WTC11 (cell line): ENCODE measurements at places on chromosomes 13 and 19. TPM values are rescaled to one million over a fixed set of nuclear protein-coding genes. Genes with fewer than 3 reads are reported as not detected.

DNAJC3 gene
- 16.7 to 20.0 TPM (median 17.9 TPM) in 3 replicates for total RNA-seq

GAMT gene
- 27.7 to 33.6 TPM (median 28.9 TPM) in 3 replicates for total RNA-seq

KLC3 gene
- 5.2 to 6.5 TPM (median 5.3 TPM) in 3 replicates for total RNA-seq

CACNG7 gene
- total RNA-seq = 33.3 to 44.1 TPM (median 43.2 TPM) in 3 replicates

LILRA1 gene
- total RNA-seq = not detected in 3 replicates

MADCAM1 gene
- 3.2 to 4.7 TPM (median 3.9 TPM) in 3 replicates for total RNA-seq

FFAR2 gene
- total RNA-seq = not detected in 3 replicates

SHC2 gene
- total RNA-seq = 8.4 to 9.8 TPM (median 9.0 TPM) in 3 replicates

DNA sequence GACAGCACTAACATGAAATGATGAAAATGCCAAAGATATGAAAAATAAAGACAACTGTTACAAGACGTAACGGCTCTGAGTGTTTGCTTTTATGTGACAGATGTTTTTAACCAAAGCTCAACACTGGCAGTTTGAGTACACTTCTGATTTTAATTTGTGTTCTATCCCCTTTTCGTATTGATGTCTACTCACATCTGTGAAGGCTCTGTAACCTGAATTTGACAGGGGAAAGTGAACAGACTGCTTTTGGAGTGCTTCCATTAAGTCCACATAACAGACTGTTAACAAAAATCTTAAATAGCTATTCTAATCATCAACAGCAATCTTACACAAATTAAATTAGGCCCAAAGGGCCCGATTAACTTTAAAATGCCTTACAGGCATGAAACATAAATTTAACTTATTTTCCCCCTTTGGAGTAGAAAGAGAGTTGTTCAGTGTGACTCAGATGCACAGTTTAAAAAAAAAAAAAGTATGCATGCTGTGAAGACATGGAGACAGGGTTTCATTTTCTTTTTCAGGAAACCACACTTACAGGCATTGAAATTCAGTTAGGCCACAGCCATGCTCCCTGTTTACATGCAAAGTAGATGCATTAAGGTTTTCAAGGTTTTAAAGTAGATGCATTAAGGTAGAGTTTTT lies 16.3 kb upstream of the RNASEH2B start:
- no peaks in the 10 kb centered on the region for H3K36me3 ChIP-seq
- no peak for DNase-seq
- H3K27me3 ChIP-seq = peaks cover 6% of the 10 kb centered on the region

DNA sequence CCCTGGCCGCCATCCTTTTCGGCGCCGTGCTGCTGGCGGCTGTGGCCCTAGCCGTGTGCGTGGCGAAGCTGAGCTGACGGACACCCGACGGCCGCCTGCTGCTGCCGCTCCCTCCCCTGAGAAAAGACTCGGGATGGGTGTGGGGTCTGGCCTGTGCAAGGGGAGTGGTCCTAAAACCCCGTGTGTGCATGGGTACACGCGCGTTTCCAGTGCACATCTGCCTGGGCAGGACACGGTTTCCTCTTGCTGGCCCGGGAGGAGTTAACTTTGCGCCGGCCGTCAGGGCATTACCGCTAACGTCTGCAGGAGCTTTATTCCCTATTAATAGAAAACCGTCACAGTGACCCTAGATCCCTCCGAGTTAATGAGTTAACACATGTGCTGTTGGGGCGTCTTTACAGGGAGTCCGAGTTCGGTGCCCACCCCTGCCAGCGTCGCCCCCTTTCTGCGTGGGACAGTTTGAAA lies 1.3 kb downstream of the RGS9BP start:
- peaks cover 41% of the 10 kb centered on the region for H3K27me3 ChIP-seq
- H3K36me3 ChIP-seq = no peaks in the 10 kb centered on the region; the same call in 1 of the 2 replicates
- H3K4me1 ChIP-seq = peaks cover 23% of the 10 kb centered on the region
- peak overlapping the region; percentile 52 for H3K4me3 ChIP-seq
- peak; percentile 17 for DNase-seq

DNA sequence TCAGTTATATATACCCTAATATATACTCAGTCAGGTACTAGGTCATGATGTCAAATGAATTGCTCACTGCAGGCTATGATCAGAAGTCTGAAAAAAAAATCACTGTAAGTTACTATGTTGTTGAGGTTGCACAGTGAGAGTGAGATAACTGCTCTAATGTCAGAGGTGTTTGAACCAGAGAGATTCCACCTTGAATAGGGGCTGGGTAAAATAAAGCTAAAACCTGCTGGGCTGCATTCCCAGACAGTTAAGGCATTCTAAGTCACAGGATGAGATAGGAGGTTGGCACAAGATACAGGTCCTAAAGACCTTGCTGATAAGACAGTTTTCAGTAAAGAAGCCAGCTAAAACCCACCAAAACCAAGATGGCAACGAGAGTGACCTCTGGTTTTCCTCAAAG lies 10.2 kb downstream of the EPSTI1 start:
- H3K27ac ChIP-seq = no peak overlapping the region
- no peak overlapping the region for H3K4me3 ChIP-seq
- peaks cover 7% of the 10 kb centered on the region for H3K36me3 ChIP-seq
- DNase-seq = no peak

DNA sequence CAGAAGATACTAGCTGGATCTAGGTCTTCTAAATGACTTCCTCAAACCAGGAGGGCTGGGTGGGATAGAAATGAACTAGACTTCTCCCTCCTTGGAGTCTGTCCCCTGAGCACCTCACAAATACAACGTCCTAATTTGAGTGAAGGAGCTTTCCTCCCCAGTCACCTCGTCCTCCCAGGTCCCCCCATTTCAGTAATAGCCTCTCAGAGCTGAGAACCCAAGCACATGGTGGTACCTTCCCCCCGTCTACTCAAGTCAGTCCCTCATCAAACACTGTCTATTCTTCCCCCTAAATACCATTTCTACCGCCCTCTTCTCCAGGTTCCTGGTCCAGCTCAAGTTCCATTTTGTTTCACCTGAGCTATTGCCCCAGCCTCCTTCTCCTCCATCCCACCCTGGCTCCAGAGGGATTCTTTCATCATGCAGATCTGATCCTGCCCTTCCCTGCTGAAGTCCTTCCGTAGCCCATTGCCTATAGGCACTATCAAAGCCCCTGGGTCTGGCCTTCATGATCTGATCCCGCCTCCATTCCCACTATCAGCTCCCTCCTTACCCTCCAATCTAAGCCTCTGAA lies 5.3 kb upstream of the PRKCG start:
- DNase-seq = no peak
- no peaks in the 10 kb centered on the region for H3K27me3 ChIP-seq
- H3K27ac ChIP-seq = peak overlapping the region; percentile 2; the same call in 1 of the 2 replicates

DNA sequence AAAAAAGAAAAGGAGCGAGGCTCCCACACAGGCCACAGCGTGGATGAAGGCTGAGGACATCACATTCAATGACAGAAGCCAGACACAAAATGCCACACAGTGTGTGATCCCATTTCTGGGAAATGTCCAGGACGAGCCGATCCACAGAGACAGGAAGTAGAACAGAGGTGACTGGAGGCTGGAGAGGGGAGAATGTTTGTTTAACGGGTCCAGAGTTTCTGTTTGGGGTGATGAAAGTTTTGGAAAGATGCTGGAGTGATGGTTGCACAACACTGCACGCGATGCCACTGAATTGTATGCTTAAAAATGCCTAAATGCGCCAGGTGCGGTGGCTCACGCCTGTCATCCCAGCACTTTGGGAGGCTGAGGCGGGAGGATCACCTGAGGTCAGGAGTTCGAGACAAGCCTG lies 650 bp upstream of the FUT5 start:
- no peak overlapping the region for H3K27ac ChIP-seq
- H3K27me3 ChIP-seq = peaks cover 2% of the 10 kb centered on the region; the same call in 1 of the 2 replicates
- no peaks in the 10 kb centered on the region for H3K36me3 ChIP-seq
- no peak for DNase-seq
- no peak overlapping the region for H3K4me3 ChIP-seq

DNA sequence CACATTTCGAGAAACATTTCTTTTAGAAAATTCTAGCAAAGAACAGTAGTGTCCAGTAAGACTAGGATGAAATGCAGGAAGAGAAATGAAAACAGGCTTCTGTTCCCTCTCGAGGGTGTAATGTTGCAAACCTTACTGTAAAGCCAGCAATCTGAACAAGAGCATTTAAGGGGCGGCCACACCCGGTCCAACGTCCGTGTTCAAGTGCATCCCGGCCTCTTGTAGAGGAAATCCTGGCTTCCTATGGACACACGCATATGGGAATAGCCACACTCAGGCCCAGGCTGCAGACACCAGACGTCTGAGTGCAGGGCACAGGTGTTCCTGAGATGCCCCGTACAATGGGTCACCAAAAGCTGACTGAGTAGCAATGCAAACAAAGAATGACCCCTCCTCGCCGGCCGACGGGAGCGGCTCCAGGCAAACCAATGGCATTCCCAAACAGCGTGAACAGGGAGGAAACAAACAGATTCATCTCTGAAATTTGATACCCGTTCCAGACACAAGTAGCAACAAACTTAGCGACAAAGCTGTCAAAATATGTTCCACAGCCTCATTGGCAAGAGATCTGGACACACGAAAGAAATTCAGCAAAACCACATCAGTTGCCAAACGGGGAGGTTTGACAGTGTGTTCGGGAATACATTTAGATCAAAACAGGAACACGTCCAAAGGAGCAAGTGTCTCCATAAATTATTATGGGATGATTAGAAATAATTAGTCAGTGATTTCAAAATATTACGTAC lies 278.6 kb upstream of the TSHZ3 start:
- DNase-seq = no peak
- peaks cover 17% of the 10 kb centered on the region for H3K4me1 ChIP-seq
- H3K4me3 ChIP-seq = no peak overlapping the region
- H3K27me3 ChIP-seq = no peaks in the 10 kb centered on the region
- no peaks in the 10 kb centered on the region for H3K36me3 ChIP-seq

DNA sequence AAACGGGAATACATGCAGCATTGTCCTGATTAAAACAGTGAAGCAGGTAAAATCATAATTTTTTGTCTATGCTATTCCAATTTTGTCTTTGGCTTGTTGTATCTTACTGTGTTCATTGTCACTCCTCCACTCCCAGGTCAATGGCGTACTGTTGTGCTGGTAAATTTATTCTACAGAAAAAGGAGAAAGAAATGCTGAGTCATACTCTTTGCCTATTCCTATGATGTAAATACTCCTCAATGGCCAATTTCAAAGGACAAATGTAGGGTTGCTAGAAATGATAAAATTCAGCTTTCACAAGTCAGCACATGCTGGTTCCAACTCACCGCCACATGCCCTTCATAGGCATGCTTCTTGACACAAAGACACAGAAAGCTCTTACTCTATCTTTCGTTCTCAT lies 694.4 kb upstream of the PCDH20 start:
- no peaks in the 10 kb centered on the region for H3K27me3 ChIP-seq
- no peak overlapping the region for H3K4me3 ChIP-seq
- H3K4me1 ChIP-seq = peaks cover 6% of the 10 kb centered on the region
- H3K36me3 ChIP-seq = no peaks in the 10 kb centered on the region
- DNase-seq = no peak

- no peak for DNase-seq
- no peaks in the 10 kb centered on the region for H3K36me3 ChIP-seq
- H3K27ac ChIP-seq = no peak overlapping the region
- no peaks in the 10 kb centered on the region for H3K4me1 ChIP-seq
- H3K27me3 ChIP-seq = no peaks in the 10 kb centered on the region
Observed at GRCh38 chr13:66021846-66022245, 1208.3 kb downstream of the PCDH9 start.
